Chondrocyte (in vitro differentiated cells): ENCODE measurements at places on chromosomes 16 and 17. TPM values are rescaled to one million over a fixed set of nuclear protein-coding genes. Genes with fewer than 3 reads are reported as not detected.

GRCh38 chr17:80347536-80347935 is 67.4 kb upstream of the ENDOV start:
- H3K4me3 ChIP-seq: no peak overlapping the region
- peaks cover 73% of the 10 kb centered on the region for H3K36me3 ChIP-seq
- no peaks in the 10 kb centered on the region for H3K27me3 ChIP-seq
- peak; percentile 58 for DNase-seq
- peaks cover 8% of the 10 kb centered on the region for H3K4me1 ChIP-seq

DNA sequence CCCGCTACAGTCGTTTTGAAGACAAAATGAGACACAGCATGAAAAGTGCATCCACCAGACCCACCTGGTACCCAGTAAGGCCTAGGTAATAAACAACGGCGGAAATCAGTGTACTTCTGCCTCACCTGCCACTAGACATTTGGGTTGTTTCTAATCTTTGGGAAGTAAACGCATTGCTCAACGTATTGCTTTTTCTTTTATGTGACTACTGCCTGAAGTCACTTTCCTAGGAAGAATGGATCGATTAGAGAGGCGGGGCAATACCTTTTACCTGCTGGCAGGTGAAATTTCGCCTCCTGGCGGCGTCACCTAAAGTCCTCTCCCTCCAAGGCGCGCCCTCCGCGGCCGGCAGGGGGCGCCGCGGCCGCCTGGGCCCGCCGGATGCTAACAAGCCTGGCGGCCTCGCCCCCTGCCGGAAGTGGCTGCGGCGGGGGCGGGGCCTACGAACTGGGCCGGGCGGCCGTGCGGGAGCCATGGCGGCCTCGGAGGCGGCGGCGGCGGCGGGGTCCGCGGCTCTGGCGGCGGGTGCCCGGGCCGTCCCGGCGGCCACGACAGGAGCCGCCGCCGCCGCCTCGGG is at the start of gene ATMIN:
ATMIN (plus strand) TSS at position 445 of the 577 bp plus-strand sequence; CDS start at position 474, 29 bp downstream.
- H3K27me3 ChIP-seq: no peaks in the 10 kb centered on the region
- DNase-seq: no peak
- H3K36me3 ChIP-seq: peaks cover 3% of the 10 kb centered on the region
- peak within 1 kb of the TSS; percentile 80 for H3K4me3 ChIP-seq

DNA sequence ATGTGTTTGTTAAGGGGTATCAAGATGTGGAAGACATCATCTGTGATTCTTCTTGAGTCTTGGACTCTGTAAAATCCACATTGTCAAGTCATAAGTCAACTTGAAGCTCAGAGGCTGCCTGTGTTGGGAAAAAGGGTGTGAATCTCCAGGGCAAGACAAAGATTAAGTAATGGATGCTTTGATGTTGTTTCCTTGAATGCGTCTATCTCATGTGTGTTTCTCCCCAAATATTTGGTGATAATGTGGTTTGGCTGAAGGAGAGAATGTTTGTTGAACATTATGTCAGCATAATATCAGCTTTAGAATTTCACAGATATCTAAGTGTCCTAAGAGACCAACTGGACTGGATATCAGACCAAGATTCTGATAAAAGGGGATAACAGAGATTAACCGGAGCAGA is 24.1 kb upstream of the KCNJ16 start:
- H3K4me1 ChIP-seq: peaks cover 4% of the 10 kb centered on the region
- no peaks in the 10 kb centered on the region for H3K36me3 ChIP-seq
- peaks cover 2% of the 10 kb centered on the region for H3K27me3 ChIP-seq
- DNase-seq: no peak
- H3K27ac ChIP-seq: no peak overlapping the region

DNA sequence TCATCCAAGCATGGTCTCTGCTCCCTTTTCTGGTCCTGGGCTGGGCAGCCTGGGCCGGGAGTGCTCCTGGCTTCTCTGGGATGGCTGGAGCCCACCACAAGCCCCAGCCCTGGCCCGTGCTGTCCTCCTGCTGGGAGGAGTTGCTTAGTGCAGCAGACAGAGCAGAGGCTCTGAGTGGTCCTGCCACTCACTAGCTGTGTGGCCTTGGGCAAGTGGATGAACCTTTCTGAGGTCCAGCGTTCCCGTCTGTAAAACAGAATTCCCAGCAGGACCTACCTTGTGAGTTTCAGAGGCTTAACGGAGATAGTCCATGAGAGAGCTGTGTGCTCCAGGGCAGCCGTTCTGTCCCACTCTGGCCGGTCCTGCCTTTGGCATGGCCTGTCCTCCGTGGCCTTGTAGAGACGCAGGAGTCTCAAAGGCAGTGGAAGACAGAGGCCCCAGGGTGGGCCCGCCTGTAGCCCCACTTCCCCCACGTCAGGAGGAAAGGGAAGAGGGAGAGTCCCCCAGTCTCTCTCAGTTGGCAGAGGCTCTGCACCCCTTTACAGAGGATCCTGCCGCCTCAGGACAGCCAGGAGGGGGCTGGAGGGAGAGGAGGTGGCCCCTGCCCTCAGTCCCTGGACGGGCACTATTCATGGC is 7.8 kb downstream of the MYO15B start:
- H3K27ac ChIP-seq: no peak overlapping the region
- H3K4me1 ChIP-seq: no peaks in the 10 kb centered on the region
- DNase-seq: no peak
- peaks cover 2% of the 10 kb centered on the region for H3K27me3 ChIP-seq

DNA sequence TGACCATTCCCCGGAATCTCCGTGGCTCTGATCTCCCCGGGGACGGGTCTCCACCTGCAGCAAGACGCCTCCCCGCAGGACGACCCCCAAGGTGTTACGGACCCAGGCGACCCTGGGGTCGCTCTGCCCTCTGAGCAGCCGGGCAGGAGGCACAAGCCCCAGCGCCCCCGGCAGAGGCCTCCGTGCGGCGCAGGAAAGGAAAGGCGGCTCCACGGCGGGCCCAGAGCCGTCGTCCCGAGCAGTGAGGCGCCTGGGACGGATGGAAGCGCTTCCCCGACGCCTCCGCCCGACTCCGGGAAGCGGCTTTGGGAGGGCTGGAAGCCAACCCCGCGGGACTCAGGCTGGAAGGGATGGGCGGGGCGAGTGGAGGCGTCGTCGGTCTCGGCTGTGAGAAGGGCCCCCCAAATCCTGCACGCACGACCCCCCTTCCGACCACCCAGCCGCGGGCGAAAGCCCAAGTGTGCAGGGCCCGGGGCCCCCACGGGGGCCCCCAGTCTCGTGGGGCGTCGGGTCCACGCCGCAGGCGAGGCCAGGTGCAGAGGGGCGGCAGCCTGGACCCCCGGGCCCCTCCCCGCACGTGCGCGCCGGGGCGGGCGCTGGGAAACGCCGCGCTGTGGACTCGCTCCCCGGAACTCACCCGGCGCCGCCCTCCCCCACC is 32.7 kb upstream of the RPH3AL start:
- H3K4me1 ChIP-seq: peaks cover 31% of the 10 kb centered on the region
- H3K27me3 ChIP-seq: peaks cover 15% of the 10 kb centered on the region
- no peak overlapping the region for H3K27ac ChIP-seq
- H3K4me3 ChIP-seq: peak overlapping the region; percentile 58
- no peaks in the 10 kb centered on the region for H3K36me3 ChIP-seq
- no peak for DNase-seq

GRCh38 chr17:66734186-66734943 is 100.6 kb upstream of the CACNG5 start:
- peaks cover 16% of the 10 kb centered on the region for H3K36me3 ChIP-seq
- H3K27ac ChIP-seq: no peak overlapping the region
- no peaks in the 10 kb centered on the region for H3K27me3 ChIP-seq
- no peak overlapping the region for H3K4me3 ChIP-seq
- no peak for DNase-seq

Gene FSCN2
- 4.1 to 6.1 TPM (median 5.3 TPM) in 3 replicates for total RNA-seq

Gene ITGAD
- not detected in 3 replicates for total RNA-seq

GRCh38 chr17:40916366-40916765 is 21.1 kb downstream of the KRT23 start:
- H3K36me3 ChIP-seq: no peaks in the 10 kb centered on the region
- no peak overlapping the region for H3K4me3 ChIP-seq
- no peak for DNase-seq
- no peaks in the 10 kb centered on the region for H3K27me3 ChIP-seq
- H3K4me1 ChIP-seq: peaks cover 26% of the 10 kb centered on the region
- no peak overlapping the region for H3K27ac ChIP-seq

DNA sequence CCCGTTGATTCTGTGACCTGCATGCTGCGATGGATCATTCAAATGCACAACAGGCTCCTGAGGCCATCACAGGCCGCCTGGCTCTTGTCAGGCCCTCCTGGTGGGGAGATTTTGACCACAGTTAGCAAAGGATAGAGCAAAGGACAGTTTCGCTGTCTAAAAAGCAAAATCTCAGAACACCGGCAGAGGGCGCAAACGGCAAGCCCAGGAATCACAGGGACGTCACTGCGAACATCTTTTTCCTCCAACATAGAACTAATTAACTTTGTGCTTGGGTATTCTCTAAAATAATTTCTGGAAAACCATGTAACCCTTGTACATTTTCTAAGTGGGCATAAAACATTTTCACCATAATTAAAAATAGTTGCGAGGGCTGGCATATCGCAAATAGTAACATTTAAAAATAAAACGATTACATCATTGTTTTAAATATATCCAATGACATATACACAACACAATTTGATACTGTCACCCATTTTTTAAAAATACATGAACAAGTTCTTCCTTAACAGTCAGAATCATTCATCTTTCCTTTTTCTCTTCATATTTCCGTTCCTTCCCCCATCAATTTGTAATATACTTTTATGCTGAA is 19.7 kb upstream of the SLC47A1 start:
- H3K27ac ChIP-seq: peak overlapping the region; percentile 83
- no peak for DNase-seq
- H3K4me1 ChIP-seq: peaks cover 17% of the 10 kb centered on the region
- H3K36me3 ChIP-seq: no peaks in the 10 kb centered on the region
- no peaks in the 10 kb centered on the region for H3K27me3 ChIP-seq

GRCh38 chr17:74842599-74843351 is 16.9 kb downstream of the GRIN2C start:
- DNase-seq: no peak
- H3K27me3 ChIP-seq: no peaks in the 10 kb centered on the region
- no peaks in the 10 kb centered on the region for H3K36me3 ChIP-seq
- H3K27ac ChIP-seq: no peak overlapping the region
- no peak overlapping the region for H3K4me3 ChIP-seq

DNA sequence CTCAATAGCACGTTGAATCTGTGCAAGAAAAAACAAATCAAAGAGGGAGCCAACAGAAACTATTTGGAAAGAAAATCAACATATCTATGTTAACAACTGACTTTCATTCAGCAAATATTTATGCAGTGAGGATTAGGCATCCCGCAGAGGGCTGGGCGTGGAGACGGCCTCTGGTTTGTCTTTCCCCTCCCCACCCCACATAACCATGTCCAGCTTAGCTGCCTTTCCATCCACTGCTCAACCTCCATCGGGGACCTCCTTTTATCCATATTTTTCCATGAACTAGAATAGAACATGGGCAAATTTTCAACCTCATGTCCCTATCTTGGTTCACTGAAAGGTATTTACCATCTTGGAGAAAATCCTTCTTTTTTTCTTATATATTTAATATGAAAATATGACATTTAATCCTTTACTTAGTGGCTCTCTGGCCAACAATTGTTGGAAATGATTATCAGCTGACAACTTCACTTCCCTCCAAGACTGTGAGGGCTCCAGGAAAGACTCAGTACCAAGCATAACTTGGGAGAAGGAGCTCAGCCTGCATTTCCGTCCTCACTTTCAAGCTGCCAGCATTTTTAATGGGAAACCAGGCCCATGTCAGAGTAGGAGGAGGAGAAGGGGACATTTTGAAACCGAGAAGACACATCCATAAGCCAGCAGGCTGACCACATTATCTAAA is 462.6 kb upstream of the MAF start:
- no peaks in the 10 kb centered on the region for H3K36me3 ChIP-seq
- H3K27ac ChIP-seq: no peak overlapping the region
- peaks cover 13% of the 10 kb centered on the region for H3K4me1 ChIP-seq
- no peak for DNase-seq
- H3K27me3 ChIP-seq: no peaks in the 10 kb centered on the region

GRCh38 chr16:64363039-64363438 is 758.8 kb downstream of the CDH11 start:
- peaks cover 24% of the 10 kb centered on the region for H3K4me1 ChIP-seq
- no peak for DNase-seq
- no peaks in the 10 kb centered on the region for H3K36me3 ChIP-seq

DNA sequence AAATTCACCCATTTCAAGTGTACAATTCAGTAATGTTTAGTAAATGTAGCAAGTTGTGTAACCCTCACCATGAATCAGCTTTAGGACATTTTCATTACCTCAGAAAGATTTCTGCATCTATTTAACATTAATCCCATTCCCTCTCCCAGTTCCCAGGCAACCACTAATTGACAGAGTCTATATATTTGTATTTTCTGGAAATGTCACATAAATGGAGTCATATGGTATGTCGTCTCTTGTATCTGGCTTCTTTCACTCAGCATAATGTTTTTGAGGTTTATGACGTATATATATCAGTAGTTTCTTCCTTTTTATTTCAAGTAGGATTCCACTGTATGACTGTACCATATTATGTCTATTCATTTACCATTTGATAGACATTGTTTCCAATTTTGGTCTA is 199.8 kb downstream of the CYB561 start:
- peaks cover 18% of the 10 kb centered on the region for H3K4me1 ChIP-seq
- H3K27me3 ChIP-seq: no peaks in the 10 kb centered on the region
- H3K36me3 ChIP-seq: peaks cover 2% of the 10 kb centered on the region
- H3K4me3 ChIP-seq: no peak overlapping the region
- H3K27ac ChIP-seq: no peak overlapping the region

Gene C16orf89
- not detected in 3 replicates for total RNA-seq

Gene CETP
- not detected in 3 replicates for total RNA-seq

DNA sequence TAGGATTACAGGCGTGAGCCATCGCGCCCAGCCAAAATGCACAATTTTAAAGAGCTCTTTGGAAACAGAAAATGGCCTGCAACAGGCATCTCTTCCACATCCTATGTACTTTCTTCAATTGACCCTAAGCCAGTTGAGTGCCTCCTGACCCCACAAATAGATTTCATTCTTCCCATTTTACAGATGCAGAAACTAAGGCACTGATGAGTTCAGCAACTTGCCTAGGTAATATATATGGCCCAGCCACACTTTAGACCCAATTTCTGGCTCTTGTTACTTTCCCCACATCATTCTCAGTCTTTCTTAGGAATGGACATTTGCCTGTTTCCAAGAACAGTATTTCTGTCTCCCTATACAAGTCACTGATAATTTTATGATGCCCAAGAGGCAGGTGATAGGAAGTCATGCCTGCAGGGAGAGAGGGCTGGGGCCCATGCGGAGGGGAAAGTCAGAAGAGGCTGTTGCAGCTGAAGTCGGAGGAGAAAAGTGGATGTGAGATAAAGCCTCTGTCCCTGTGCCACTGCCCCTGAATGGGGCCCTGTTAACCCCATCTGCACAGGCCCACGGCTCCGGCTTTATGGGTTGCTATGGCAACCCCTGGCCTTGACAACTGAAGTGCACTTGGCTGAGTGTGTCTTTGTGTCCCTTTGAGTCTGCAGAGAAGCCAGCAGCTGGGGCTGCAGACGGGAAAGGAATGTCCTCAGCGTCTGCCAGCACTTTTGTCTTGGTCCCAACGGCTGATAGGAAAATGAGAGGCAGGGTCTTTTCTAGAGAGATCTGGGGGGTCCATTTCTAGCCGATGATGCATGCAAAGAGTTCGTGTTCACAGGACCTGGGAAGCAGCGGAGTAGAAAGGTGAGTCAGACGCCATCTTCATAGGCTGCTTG is 45.9 kb downstream of the ABAT start:
- H3K4me1 ChIP-seq: no peaks in the 10 kb centered on the region
- no peak for DNase-seq
- H3K36me3 ChIP-seq: peaks cover 3% of the 10 kb centered on the region
- H3K27ac ChIP-seq: no peak overlapping the region
- H3K27me3 ChIP-seq: no peaks in the 10 kb centered on the region

- no peaks in the 10 kb centered on the region for H3K36me3 ChIP-seq
- H3K4me3 ChIP-seq: no peak within 1 kb of the TSS
- no peaks in the 10 kb centered on the region for H3K27me3 ChIP-seq
- H3K4me1 ChIP-seq: peaks cover 25% of the 10 kb centered on the region
Observed at GRCh38 chr17:70074956-70075355, at the start of gene KCNJ16. Gene KCNJ16, plus strand, starts transcription at chr17:70075225. Its CDS starts 56,863 bp downstream, at chr17:70132088.

- H3K27ac ChIP-seq: no peak overlapping the region
- DNase-seq: no peak
- no peaks in the 10 kb centered on the region for H3K4me1 ChIP-seq
- no peak overlapping the region for H3K4me3 ChIP-seq
Observed at GRCh38 chr17:76758570-76758969, 20.7 kb downstream of the MFSD11 start.
